Cortex of kidney (tissue), 1 donor: ENCODE measurements at places on chromosomes 12 and 14.

DNA sequence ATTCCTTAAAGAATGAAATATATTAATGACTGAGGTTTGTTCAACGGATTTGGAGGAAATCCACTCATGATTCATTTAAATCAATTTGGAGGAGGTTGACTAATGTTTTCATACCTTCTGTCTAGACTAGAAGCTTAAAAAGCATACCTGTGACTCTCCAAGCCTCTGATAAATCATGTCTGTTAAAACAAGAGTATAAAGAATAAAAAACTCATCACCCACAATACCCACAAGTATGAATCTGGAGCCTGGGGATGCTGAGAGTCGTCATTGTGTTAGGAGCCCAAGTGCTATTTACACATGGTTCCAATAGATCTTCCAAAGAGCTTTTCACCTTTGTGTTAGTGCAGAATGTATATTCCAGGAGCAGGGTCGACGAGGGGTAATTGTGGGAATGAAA lies 86.8 kb upstream of the ADAMTS20 start:
- no peak for DNase-seq

- no peak for DNase-seq
Measured at GRCh38 chr12:45575823-45576475, 153.6 kb upstream of the ARID2 start.

DNA sequence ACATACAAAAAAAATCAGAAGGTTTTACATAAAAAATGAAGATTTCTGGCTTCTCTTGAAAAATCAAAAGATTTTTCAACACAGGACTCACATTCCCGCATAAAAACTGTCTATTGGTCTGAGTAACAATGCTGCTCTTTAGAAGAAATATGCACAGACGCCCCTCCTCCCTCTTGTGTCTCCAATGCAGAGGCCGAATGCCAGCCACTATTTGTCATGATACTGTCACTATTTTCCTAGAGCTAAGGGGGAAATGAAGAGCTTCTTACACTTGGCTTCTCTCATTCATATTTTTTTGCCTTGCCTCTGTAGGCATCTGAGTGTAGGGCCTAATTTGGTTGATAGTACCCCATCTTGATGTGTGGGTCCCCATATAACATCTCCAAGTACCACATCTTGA lies 98.0 kb downstream of the BBS10 start:
- no peak for DNase-seq

DNA sequence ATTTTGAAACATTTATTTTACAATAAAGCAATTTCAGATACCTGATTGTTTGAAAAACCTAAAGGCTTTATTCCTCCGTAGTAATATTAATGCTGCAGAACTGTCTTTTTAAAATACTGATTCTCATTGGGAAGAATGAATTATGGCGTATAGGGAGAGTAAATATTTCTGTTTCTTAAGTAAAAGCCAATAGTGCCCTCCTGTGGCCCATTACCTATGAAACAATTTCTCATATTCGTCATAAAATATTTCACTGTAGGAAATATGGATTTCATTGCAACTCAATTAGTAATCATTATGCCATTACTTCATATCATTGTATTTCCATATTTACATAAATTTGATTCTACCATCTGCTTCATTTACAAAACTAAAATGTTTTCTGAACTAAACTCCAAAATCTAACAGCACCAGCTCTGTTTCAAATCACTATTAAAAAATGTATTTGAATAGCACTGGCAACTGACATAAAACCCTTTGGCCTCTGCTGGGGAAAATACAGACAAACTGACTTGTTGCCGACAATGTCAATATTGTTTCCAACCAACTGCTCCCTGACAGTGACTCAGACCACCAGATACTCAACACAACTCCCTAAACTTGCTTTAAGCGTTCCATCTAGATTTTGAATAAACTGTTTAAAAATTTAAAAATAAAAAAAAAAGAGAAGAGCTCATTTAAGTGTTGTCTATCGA lies 290.3 kb downstream of the NAV3 start:
- no peak for DNase-seq

DNA sequence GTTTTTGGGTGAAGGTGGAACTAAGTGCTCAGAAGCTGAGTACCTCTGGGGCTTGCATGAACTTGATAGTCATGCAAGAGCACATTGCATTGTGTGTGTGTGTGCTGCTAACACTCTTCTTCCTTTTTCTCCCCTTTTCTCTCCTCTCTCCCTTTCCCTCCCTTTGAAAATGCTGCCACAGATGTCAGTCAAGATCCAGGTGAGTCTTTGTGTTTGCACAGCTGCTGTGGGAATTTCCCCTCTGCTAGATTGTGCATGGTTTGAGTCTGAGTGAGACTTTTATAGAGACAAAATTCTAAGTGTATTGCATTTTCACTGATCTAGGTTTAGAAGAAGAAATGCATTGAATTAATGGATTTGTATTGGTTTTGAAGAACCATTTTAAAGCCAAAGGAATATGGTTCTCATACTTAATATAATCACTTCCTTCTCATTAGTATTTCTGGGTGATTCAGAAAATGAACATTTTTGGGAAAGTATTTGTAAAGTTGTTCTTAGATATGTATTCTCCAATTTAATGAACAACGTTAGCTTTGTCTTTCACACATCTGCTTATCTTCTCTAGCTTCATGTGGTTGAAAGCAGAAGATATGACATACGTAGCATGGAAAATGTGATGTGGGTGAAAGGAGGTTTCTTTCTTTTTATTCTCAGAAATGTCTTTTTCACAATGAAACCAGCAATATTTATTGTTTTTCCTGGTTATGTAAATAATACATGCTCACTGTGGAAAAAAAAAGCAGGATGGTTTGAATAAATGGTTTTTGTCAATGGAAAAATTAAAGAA lies 108.5 kb downstream of the NRXN3 start:
- DNase-seq, result no peak
